ENCODE measurements at places on chromosomes 2 and 18.

- DNase-seq = no peak
- H3K27ac ChIP-seq = no peak overlapping the region
- peaks cover 5% of the 10 kb centered on the region for H3K36me3 ChIP-seq
Measured at GRCh38 chr2:239354132-239354790, 46.6 kb downstream of the HDAC4 start.

DNA sequence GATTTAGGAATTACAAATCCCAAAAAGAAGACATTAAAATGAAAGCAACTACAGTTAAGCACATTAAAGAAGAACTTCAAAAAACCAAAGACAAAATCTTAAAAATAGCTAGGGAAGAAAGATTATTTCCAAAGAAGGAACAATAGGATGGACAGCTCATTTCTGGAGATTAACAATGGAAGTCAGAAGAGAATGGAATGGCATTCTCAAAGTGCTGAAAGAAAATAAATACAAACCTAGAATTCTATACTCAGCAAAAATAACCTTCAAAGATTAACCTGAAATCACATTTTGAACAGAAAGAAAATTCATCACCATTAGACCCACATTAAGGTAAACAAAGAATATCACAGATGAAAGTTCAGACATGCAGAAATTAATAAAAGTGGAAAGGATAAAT is 229.2 kb downstream of the HDAC4 start:
- H3K4me3 ChIP-seq = no peak overlapping the region
- no peak overlapping the region for H3K27ac ChIP-seq
- no peak for DNase-seq
- peaks cover 4% of the 10 kb centered on the region for H3K36me3 ChIP-seq

- H3K4me3 ChIP-seq = no peak overlapping the region
- H3K27me3 ChIP-seq = no peaks in the 10 kb centered on the region
- H3K27ac ChIP-seq = no peak overlapping the region
- no peak for DNase-seq
- no peaks in the 10 kb centered on the region for H3K36me3 ChIP-seq
Measured at GRCh38 chr2:33126958-33127357, 180.2 kb downstream of the LTBP1 start.

- no peak overlapping the region for H3K27ac ChIP-seq
- DNase-seq = no peak
- H3K27me3 ChIP-seq = no peaks in the 10 kb centered on the region
Measured at GRCh38 chr2:176383836-176384442, 114.7 kb downstream of the MTX2 start.

DNA sequence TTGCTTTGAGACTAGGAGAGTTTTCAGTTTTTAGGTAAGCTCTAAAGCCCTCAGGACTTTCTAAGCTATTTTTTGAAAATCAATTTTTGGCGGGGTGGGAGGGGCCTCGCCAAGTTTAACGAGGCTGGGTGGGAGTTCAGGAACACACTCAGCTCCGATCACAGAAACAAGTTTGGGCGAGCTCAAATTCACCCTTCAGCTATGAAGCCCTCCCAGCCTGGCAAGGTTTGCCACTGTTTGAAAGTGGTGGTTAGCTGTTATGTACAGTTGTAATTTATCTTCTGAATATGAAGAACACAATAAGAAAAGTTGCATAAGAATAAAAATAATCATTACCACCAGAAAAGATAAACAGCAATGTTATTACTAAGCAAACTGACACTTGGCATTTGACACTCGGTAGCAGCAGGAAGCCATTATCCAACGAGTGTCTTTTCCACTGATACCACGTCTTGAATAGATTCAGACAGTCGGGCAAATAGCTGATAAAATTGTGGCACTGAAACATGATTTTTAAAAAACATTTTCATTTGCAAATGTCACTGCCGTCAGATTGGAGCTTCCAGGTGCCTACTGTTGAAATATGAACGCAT is 59.8 kb downstream of the KCTD1 start:
- H3K27ac ChIP-seq = no peak overlapping the region
- H3K36me3 ChIP-seq = no peaks in the 10 kb centered on the region
- H3K4me3 ChIP-seq = no peak overlapping the region
- H3K27me3 ChIP-seq = no peaks in the 10 kb centered on the region
- DNase-seq = no peak

DNA sequence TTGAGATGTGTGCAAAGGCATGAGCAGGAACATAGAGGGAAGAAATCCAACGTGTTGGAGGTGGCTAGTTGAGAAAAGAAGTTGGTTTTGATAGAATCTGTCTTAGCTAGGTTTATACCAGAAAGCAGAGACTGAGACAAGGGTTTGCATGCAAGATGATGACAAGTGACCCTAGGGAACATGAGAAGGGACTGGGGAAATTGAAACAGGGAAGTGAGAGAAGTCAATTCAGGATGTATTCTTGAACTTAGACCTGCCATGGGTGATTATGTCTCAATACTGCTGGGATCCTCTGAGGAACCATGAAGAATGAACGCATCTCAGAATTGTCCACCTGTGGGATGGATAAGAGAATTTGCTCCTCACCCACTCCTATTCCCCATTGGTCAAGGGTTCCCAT is 20.5 kb downstream of the IL36A start:
- H3K4me3 ChIP-seq = no peak overlapping the region
- H3K4me1 ChIP-seq = peaks cover 7% of the 10 kb centered on the region
- peaks cover 15% of the 10 kb centered on the region for H3K27me3 ChIP-seq
- H3K27ac ChIP-seq = no peak overlapping the region

GRCh38 chr18:45166341-45166835 is 448.9 kb upstream of the SLC14A2 start:
- DNase-seq = no peak
- no peak overlapping the region for H3K4me3 ChIP-seq
- peaks cover 8% of the 10 kb centered on the region for H3K4me1 ChIP-seq
- no peak overlapping the region for H3K27ac ChIP-seq
- no peaks in the 10 kb centered on the region for H3K27me3 ChIP-seq

- no peak overlapping the region for H3K4me3 ChIP-seq
- H3K27me3 ChIP-seq = peaks cover 3% of the 10 kb centered on the region
- H3K36me3 ChIP-seq = no peaks in the 10 kb centered on the region
- no peak for DNase-seq
- no peak overlapping the region for H3K27ac ChIP-seq
- no peaks in the 10 kb centered on the region for H3K4me1 ChIP-seq
Measured at GRCh38 chr2:227627769-227628168, 10.5 kb downstream of the SCYGR4 start.

DNA sequence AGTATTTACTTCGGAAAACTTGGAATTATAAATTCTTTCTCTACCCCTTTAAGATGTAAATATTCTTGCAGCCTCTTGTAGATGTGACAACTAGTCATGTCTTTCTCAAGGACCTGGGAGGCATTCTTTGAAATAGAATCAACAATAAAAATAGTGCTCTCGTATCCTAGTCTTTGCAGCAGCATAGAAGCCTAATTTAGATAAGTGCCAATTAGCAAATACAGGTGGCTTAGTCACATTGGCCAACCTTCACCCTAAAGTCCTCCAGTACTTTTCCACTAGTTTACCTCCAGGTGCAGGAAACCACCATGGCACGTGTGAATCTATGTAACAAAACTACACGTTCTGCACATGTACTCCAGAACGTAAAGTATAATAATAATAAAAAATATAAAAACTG is 3.5 kb upstream of the ZSWIM2 start:
- no peak overlapping the region for H3K27ac ChIP-seq
- no peaks in the 10 kb centered on the region for H3K36me3 ChIP-seq
- H3K4me3 ChIP-seq = no peak overlapping the region
- H3K4me1 ChIP-seq = peaks cover 7% of the 10 kb centered on the region

- H3K27me3 ChIP-seq = no peaks in the 10 kb centered on the region
- H3K4me1 ChIP-seq = peaks cover 8% of the 10 kb centered on the region
- DNase-seq = no peak
- H3K36me3 ChIP-seq = no peaks in the 10 kb centered on the region
- H3K27ac ChIP-seq = no peak overlapping the region
Measured at GRCh38 chr2:28653892-28654662, 97.6 kb upstream of the PPP1CB start.

GRCh38 chr2:48414980-48415835 is 114.7 kb upstream of the STON1 start:
- H3K4me3 ChIP-seq = no peak overlapping the region
- peaks cover 18% of the 10 kb centered on the region for H3K4me1 ChIP-seq
- DNase-seq = no peak
- H3K36me3 ChIP-seq = no peaks in the 10 kb centered on the region

DNA sequence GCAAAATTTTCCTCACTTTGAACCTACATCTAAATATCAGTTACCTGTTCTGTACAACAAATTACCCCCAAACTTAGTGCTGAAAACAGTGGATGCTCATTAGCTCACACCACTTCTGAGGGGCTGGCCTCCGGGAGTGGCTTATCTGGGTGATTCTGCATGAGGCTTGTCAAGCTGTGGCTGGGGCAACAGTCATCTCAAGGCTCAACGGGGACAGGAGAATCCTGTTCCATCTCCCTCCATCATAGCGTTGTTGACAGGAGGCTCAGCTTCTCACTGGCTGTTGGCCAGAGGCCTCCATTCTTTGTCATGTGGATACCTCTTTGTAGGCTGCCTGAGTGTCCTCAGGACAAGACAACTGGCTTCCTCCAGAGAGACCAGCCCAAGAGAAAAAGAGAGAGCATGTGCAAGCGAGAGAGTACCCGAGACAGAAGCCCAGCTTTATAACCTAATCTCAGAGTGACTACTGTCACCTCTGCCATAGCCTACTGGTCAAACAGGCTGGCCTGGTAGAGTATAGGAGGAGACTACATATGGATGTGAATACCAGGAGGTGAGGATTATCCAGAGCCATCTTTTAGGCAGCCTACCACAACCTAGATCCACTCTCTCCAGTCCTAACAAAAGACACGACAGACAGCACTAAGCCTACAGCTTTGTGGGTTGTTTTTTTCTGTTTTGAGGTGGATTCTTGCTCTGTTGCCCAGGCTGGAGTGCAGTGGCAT is 79.1 kb downstream of the AOX1 start:
- no peaks in the 10 kb centered on the region for H3K4me1 ChIP-seq
- no peak for DNase-seq
- no peaks in the 10 kb centered on the region for H3K36me3 ChIP-seq
- H3K4me3 ChIP-seq = no peak overlapping the region
- H3K27me3 ChIP-seq = no peaks in the 10 kb centered on the region

DNA sequence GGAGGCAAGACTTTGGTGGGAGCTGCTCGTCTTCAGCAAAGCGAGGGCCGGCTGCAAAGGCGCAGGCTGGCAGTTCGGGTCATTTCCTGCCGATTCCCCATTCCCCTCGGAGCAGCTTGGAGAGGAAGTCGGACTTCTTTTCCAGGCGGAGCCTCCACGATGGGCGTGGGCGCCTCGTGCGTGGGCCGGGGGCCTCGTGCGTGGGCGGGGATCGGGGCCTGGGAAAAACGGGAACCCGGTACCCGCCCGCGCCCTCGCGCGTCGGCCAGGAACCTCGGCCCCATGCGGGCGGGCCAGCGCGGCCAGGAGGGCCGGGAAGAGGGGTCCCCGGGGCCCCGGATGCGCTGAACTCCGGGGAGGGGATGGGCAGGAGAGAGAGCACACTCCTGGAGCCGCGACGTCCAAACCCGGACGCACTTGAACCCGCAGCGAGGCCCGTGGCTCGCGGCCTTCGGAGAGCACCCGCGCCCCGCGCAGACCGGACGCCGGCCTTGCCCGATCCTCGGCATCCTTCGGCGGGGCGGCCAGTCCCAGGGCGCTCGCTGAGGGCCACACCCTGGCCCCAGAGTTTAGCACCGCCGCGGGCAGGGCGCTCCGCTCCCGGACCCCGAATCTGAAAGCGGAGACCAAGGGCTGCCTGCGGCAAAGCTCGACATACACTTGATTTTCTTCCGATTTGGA is 368.4 kb downstream of the MTX2 start:
- H3K27ac ChIP-seq = no peak overlapping the region
- peaks cover 12% of the 10 kb centered on the region for H3K4me1 ChIP-seq
- no peaks in the 10 kb centered on the region for H3K36me3 ChIP-seq
- peaks cover 48% of the 10 kb centered on the region for H3K27me3 ChIP-seq
- peak overlapping the region; percentile 62 for H3K4me3 ChIP-seq

DNA sequence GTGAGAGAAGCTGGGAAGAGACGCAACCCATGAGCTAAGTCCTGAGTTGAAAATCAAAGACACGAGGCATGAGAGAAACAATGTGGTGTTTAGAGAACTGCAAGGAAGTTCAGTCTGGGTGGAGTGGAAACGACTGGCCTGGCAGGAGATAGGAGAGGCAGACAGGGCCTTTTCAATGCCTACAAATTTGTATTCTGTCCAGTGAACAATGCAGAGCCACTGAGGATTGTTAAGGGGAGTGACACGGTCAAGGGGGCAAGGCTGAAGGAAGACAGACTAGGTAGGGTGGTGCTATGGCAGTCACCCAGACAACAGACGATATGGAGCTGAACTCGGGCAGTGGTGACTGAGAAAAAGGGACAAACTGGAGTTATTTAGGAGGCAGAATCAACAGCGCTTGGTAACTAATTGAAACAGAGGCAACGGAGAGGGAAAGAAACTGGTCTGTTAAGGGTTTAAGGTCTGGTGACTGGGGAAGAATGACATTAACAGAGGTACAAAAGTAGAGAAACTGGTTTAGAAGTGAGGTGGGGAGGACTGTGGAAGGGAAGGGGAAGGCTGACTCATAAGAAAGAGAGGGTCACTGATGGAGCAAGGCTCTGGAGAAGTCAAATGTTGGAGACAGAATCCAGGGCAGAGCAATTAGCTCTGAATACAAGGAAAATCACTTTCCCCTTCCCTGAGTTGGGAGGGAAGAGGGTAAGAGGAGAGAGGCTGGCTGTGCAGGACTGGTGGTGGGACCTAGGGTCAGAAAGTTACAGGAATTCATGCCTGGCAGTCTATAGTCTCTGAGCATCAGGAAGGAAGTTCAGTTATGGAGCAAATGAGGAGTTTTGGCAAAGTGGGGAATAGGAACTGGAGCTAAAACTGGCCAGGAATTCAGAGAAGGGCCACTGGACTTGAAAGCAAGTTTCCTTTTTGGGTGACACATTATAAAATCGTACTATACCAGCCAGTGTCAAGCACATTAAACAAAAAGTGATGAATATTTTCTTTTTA is 63.4 kb upstream of the CHRNA1 start:
- no peaks in the 10 kb centered on the region for H3K4me1 ChIP-seq
- no peaks in the 10 kb centered on the region for H3K36me3 ChIP-seq
- DNase-seq = no peak
- no peak overlapping the region for H3K27ac ChIP-seq
- no peak overlapping the region for H3K4me3 ChIP-seq

- H3K36me3 ChIP-seq = peaks cover 11% of the 10 kb centered on the region
- no peak overlapping the region for H3K4me3 ChIP-seq
- no peak for DNase-seq
- no peak overlapping the region for H3K27ac ChIP-seq
- no peaks in the 10 kb centered on the region for H3K4me1 ChIP-seq
- no peaks in the 10 kb centered on the region for H3K27me3 ChIP-seq
Measured at GRCh38 chr2:37282746-37283145, 41.9 kb downstream of the PRKD3 start.

- peaks cover 100% of the 10 kb centered on the region for H3K4me1 ChIP-seq
- H3K27me3 ChIP-seq = no peaks in the 10 kb centered on the region
- peak; percentile 58 for DNase-seq
- no peaks in the 10 kb centered on the region for H3K36me3 ChIP-seq
Measured at GRCh38 chr2:233081232-233081730, 21.1 kb downstream of the INPP5D start.
